ENCODE measurements at places on chromosomes 2 and 18.

- DNase-seq: no peak
These were observed 71.4 kb downstream of the KCMF1 start for GRCh38 chr2:85042330-85042729.

DNA sequence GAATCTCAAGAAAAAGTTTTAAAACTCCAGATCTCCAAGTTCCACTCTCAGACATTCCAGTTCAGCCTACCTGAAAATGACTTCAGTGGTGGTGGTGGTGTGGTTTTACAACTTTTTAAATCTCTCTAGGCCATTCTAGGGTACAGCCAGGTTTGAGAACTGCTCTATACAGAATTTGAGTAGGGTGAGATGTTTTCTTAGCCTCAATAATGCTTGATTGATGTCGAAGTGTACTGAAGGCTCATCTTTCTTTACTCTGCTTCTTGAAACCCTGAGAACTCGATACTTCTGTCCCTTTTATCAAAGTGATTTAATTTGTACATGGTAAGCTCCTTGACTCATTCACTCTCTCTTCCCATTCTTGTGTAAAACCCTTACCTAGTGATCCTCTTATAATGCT, 143.8 kb downstream of the FAM124B start:
- DNase-seq: no peak

- no peak for DNase-seq
These were observed 69.8 kb upstream of the FHL2 start for GRCh38 chr2:105468582-105469042.

- DNase-seq: no peak
These were observed 51.9 kb upstream of the ZBTB7C start for GRCh38 chr18:48460929-48461583.

DNA sequence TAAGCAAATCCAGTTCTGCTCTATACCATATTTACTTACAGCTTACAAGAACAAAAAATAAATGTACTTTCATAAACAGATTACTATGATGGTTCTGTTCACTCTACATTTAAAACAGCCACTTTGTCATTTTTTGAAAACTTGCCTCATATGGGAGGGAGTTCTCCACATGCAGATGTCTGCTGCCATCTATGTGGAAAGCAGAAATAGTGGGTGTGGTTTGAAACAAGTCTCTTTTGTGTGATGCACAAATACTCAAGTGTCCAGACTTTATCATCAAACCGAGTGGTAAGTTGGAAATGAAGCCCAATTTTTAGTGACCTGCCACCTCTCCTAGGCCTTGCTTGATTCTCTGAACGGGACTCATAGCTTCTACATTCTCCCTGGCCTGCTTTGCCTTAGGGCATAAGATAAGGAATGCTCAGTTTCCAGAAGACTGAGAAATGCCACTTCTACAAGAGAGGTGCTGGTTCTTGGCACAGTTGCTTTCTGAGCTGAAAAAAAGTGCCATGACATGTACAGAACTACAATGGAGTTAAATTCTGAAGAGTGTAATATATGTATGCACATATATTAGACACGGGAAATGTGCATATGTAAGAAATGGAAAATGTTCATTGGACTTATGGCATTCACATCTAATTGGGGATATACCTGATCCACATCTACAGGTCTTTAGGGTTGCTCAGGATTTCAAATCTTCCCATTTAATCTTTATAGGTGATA, 221.0 kb downstream of the SLC8A1 start:
- DNase-seq: no peak

GRCh38 chr18:53795061-53795460, 429.4 kb downstream of the MBD2 start:
- no peak for DNase-seq

DNA sequence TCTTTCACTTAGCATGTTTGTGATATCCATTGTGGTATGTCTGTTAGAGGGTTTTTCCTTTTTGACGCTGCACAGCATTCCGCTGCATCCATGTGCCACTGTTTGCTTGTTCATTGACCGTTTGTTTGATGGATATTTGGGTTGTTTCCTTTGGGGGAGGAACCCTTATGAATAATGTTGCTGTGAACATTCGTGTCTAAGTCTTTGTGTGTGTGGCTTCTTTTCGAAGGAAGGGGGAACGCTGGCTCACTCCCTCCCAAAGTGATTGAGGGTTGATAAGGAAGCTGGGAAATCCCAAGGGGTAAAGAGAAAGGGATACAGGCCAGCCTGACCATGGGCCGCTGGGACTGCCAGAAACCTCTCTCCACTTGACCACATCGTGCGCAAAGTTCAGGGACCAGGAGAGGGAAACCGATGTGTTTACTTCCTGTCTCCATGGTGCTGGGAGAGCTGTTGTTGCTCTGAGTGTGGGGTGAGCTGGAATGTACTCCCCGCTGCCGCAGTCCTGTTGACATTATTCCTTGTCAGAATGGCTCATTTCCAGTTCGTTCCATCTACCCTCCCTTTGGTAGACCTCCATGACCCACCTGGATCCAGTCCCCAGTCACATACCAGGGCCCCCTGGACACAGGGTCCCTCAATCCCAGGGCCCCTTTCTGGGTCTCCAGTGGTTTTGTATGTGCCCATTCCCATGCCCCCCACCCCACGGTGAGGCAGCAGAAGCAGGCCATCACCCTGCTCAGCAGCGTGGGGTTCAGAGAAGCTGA, 39.6 kb downstream of the HS1BP3 start:
- DNase-seq: no peak

GRCh38 chr2:25684577-25685473, 11.4 kb upstream of the DTNB start:
- DNase-seq: no peak

DNA sequence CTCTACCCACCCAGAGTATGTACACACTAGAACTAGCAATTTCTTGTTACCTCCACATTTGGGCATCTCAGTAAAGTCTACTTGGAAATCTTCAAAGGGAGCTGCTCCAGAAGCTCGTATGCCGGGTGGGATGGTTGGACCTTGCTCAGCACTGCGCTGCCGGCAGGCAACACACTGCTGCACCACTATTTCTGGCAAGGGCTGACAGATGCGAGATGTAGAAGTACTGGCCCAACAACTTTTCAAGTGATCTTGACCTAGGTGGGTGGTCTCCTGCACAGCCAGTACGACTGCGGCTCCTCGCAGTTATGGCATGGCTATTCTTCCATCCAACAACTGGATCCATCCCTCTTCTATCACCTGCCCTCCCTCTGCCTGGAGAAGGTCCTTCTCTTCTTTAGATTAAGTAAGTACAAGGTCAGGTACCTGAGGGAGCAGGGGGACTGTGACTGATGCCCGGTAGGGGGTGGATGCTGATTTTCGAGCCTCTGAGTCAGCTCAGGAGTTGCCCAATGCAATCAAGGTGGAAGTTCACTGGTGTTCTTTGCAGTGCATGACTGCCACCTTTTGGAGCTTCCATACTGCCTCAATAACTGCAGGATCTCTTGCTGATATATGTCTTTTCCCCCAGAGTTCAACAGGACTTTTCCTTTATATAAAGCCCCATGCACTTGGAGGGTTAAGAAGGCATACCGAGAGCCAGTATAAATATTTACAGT, 100.4 kb upstream of the SLC1A4 start:
- no peak for DNase-seq

GRCh38 chr18:79481046-79481790, 85.5 kb downstream of the NFATC1 start:
- DNase-seq: peak; percentile 7

GRCh38 chr2:29050591-29050990, 23.7 kb downstream of the PCARE start:
- no peak for DNase-seq

DNA sequence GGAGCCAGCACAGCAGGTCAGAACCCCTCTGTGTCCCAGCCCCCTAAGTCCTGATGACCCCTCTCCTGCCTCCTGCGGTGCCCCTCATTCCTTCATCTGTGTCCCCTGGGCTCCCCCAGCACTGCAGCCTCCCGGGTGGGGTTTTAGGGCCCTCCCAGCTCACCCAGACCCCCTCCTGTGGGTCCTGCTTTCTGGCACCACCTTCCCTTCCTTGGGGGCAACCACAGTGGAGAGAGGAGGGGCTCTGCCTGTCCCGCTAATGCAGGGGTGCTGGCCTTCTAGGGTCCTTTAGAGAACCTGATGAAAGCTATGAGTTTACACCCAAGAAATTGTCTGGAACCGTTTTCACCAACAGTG, 42.7 kb upstream of the ALPP start:
- DNase-seq: no peak

DNA sequence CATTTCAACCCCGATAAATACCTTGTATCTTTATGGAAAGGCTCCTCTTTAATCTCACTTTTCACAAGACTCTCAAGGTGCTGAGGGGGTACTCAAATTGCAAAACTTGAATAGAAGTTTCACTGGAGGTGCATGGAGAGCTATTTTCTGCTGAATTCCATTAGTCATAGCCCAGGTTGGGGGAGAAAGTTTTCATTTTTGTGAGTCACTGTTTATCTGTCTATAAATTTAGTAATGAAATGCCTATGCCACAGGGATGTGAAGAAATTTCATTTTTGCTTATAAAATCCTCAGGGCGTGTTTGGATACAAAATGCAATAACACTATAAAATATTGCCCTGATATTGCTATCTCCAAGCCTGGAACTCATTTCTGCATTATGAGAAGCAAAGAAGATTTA, 346.3 kb downstream of the LRATD1 start:
- no peak for DNase-seq

DNA sequence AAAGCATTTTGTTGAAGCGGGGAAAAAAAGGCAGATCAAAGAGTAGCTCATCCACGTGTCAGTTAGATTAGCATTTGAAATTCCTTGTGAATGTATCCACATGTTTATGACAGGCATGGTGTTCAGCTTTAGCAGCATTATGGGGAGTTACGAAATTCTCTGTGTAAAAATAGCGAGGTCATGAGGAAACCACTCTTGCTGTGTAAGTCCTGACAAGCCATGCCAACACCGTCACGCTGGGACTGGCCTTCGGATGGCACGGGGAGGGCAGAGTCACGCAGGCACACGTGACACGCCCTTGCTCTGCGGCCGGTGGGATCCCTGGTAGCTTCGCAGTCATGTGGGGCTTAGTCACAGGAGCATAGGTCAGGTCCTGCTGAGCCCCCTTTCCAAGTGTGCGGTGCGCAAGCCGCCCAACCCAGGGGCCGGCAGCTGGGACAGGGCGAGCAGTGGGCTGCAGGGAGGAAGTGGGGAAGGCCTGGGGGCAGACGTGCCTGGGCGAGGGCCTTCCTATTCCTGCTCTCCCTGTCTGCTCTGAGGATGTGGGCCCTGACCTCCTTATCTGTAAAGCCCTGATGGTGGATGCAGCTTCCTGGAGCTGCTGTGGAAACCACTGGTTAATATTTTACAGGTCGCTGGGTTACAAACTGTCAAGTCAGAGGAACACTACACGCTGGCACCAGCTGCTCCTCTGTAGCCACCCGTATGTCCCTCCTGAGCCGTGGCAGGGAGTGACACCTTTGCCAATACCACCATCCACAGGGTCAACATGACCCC, 18.0 kb downstream of the MBP start:
- DNase-seq: peak; percentile 54

DNA sequence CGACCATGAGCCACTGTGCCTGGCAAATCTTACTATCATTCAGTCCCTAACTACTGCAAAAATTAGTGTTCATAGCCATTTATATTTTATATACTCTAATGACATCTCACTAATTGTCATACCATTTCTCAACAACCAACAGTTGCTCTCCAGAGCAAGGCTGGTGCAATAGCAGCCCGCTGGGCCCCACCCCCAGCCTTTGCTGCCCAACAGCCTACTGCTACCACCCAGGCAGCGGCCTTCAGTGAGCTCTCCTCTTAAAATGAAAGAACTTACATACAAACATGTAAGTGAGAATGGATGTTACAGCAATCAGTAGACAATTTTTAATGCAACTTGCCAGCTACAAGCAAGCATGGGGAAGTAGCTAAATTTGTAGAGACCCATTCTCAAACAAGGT, 90.5 kb downstream of the HNRNPLL start:
- DNase-seq: no peak

- no peak for DNase-seq
These were observed 127.1 kb downstream of the SETBP1 start for GRCh38 chr18:44807766-44808165.

DNA sequence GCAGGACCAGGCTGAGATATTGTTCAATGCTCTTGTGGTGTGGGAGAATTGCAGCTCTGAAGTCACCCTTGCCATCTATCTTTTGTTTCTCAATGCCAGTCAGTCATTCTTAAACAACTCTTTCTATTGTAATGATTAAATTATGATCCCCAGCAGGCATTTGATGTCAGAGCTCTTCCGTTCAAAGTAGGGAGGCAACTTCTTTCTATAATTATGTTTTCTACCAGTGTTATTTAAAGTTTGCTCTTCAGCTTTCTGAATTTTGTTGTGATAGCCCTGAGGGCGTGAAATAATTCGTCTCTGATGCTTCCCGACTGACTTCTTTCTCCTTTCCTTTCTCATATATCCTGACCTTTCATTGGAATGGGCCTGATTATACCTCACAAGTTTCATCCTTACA, 161.4 kb upstream of the KLHL14 start:
- DNase-seq: no peak

GRCh38 chr18:15005313-15006130, 257.6 kb downstream of the ANKRD30B start:
- no peak for DNase-seq

GRCh38 chr2:50957896-50958295, 74.0 kb downstream of the NRXN1 start:
- no peak for DNase-seq

- DNase-seq: no peak
These were observed 36.0 kb downstream of the RMC1 start for GRCh38 chr18:23539296-23539695.

GRCh38 chr2:69238449-69239031, 148.5 kb downstream of the GFPT1 start:
- no peak for DNase-seq

- no peak for DNase-seq
These were observed 37.8 kb downstream of the CYP26B1 start for GRCh38 chr2:72109904-72110303.

GRCh38 chr2:212145121-212145520, 393.5 kb downstream of the ERBB4 start:
- no peak for DNase-seq

DNA sequence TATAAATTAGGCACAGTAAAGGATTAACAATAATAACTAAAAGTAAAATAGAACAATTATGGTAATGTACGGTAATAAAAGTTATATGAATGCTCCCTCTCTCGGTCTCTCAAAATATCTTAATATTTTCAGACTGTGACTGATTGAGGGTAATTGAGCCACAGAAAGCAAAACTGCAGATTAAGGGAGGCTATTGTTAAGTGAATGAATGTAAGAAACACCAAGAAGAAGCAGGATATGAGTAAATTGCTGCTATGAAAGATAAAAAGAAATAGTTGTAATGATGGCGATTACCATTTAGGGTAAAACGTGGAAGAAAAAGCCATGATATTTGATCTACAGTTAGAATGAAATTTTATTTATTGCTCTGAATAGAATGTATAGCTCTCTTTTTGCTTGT, 24.1 kb downstream of the GULP1 start:
- DNase-seq: no peak

DNA sequence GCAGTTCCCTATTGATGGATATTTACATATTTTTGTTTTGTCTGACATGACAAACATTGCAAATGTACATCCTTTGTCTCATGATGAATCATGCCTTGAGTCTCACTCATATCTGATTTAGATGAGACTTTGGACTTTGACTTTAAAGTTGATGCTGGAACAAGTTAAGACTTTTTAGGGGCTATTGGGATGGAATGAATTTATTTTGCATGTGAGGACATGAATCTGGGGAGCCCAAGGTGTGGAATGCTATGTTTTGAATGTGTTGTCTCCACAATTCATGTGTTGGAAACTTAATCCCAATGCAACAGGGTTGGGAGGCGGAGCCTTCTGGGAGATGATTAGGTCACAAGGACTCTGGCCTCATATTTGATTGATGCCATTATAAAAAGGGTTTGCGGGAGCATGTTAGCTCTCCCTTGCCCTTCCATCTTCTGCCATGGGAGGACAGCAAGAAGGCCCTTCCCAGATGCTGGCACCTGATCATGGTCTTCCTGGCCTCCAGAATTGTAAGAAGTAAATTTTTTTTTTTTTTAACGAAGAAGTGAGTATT, 29.1 kb upstream of the INO80D start:
- DNase-seq: no peak

Data from activated CD8-positive, alpha-beta memory T cell treated with anti-CD3 and anti-CD28 coated beads, Interleukin-2, amount 50 U/mL, for 4 hours (primary cell).